Stimulated activated naive CD4-positive, alpha-beta T cell treated with Interleukin-2 at 50 U/mL for 16 hours (primary cell): ENCODE measurements at places on chromosomes 7 and 10.

DNA sequence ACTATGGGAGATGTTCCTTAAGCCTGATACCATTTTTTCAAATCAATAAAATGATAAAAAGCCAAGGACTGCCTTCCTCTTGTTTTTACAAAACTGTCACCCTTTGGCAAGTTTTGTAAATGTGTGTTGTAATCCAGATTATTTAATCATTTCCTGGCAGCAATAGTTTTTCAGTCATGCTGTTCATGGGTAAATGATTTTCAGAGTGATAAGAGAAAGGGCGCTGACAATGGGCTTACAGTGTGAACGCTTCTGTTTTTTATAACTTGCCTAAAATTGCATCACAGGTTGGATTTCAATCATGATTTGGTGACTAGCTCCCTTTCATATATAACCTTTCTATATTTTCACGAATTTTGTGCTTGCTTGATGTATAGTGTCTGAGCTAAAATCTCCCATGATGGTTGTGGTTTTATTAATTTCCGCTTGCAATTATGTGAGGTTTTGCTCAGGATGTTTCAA, 19.0 kb upstream of the DMBT1 start:
- no peak for DNase-seq

DNA sequence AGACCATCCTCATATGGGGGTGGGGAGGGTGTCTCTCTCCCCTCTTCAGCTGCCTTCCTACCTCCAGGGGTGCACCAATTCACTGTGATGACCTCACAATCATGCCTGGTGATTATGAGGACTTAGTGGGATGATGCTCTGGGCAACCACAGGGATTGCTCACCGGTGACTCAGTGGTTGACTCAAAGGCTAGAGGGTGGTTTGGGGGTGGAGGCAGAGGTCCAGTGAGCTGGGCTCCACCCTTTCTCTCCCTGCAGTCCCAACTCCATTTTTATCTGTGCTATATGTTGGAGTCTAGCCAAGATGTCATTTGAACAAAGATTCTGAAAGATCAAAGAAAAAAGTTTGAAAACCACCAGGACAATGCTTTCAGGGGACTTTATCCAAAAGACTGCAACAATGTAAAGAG, 286.9 kb downstream of the KCNMA1 start:
- no peak for DNase-seq

DNA sequence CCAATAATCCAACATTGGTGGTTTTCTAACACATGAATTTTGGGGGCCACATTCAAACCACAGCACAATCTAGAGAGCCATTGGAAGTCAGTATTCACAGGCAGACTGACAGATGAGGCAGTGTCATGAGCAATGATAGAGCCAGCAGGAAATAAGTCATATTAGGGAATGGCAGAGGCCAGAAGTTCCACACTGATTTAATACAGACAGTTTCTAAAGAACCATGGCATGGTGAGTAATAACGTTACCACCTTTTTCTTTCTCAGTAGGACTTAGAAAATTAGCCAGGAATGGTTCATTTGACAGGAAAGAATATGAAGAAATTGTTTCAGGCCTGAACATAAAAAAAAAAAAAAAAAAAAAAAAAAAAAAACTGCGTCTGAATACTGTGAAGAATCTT, 210.3 kb downstream of the GPAM start:
- DNase-seq, result no peak

DNA sequence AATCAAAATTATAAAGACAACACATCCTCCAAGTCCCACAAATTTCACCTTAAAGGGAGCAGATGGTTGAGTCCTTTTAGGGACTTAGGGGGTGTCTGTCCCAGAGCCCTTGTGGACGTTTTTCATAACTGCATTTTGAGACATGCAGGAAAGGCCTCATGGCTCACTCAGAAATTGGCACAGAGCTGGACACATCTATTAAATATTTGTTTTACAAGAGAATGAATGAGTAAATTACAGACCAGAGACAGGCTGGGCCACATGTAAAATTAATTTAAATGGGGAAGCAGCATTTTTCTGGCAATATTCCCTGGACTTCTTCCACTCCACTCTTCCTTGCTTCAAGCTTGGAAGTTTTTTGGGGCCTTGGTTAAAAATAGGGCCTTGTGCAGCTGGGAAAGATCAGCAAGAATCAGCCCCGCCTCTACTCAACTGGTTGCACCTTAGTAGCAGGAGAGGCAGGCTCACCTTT, 20.0 kb downstream of the LAMB1 start:
- DNase-seq, result no peak

- no peak for DNase-seq
Observed at GRCh38 chr10:99843310-99843709, 60.9 kb downstream of the ABCC2 start.
